ENCODE measurements at places on chromosomes 6 and 20.
A peak's percentile ranks its signal among the peaks of the same experiment; 100 is the strongest.

DNA sequence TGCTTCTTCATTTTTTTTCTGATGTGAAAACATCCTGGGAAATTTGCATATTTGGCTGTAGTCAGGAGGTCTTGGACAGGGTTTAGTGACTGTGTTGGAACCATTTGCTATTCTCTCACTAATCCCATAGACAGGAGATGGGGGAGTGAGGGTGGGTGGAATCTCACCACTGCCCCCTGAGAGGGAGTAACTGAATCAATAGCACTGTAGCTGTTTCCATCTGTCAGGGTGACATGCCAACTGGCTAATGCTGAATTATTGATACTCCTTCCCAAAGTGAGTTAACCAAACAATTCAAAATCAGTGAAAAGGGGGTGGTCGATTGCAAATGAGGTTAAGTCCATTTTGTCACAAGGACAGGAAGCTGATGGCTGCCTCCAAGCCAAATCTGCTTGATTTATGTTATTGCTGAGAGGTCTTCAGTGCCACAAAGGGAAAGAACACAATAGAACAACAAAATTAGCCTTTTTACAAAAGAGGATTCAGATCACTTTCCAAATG lies 55.1 kb upstream of the B3GAT2 start:
- no peak for DNase-seq

DNA sequence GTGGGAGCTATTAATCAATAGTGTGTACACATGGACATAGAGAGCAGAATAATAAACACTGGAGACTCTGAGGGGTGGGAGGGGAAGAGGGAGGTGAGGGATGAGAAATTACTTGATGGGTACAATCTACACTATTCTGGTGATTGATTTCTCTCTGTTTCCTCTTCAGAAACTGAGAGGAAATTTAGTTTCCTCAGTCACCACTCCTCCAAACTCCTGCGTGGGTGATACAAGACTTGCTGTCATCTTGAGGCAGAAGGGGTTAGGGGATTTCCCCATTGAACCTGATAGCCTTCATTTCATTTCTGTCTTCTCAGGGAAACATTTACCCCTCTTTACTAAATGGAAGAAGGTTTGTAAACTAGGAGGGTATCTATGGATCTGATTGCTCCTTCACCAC lies 84.3 kb upstream of the ESR1 start:
- no peak for DNase-seq

DNA sequence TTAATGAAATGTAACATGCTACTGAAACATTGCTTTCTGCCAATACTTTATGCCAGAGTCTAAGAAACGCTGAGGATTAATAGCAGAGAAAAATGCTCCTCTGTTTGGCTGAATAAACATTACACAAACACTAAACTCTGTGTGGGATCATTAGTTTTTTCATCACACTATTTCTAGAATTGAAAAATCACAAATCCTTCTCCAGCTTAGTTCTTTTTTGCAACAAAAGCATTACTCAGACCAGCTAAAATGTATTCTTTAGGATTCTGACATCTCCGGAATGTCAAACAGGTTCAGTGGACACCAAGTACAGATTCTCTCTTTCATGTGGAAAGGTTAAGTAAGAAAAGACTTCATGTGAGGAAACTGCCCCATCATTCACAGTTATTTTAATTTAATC lies 226.9 kb downstream of the SIM1 start:
- no peak for DNase-seq

- DNase-seq = no peak
Observed at GRCh38 chr6:163671791-163672190, 257.3 kb downstream of the QKI start.

- DNase-seq = no peak
Observed at GRCh38 chr6:148535976-148536375, 193.3 kb downstream of the SASH1 start.

GRCh38 chr6:144149894-144150709 lies at the start of gene STX11:
Gene STX11, plus strand, starts transcription at chr6:144150517. Its CDS starts 36,111 bp downstream, at chr6:144186628.
- DNase-seq = peak; percentile 44

GRCh38 chr6:139943391-139943790 lies 568.9 kb upstream of the CITED2 start:
- peak; percentile 57 for DNase-seq

DNA sequence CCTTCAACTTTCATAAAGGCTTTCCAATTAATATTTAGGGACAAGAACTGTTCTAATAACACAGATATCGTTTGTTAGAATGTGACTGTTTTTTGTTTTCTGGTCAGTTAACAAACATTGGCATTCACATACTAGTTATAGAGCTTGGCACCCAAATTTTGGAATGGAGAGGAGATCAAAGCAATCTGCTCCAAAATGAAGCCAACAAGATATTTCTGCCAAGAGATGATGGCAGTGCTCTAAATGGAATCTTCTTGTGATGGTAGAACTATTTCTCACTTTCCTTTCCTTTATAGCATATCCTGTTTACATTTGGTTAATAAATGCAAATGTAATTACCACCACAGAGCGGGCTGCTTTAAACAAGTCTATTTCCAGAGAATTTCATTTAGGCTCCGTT lies 208.3 kb upstream of the RIMS1 start:
- DNase-seq = no peak

- DNase-seq = no peak
Observed at GRCh38 chr20:49236301-49236700, 17.1 kb downstream of the DDX27 start.

- DNase-seq = no peak
Observed at GRCh38 chr6:119200512-119201175, 122.2 kb upstream of the FAM184A start.

GRCh38 chr6:69796073-69796641 lies 653 bp downstream of the LMBRD1 start:
- peak; percentile 49 for DNase-seq

DNA sequence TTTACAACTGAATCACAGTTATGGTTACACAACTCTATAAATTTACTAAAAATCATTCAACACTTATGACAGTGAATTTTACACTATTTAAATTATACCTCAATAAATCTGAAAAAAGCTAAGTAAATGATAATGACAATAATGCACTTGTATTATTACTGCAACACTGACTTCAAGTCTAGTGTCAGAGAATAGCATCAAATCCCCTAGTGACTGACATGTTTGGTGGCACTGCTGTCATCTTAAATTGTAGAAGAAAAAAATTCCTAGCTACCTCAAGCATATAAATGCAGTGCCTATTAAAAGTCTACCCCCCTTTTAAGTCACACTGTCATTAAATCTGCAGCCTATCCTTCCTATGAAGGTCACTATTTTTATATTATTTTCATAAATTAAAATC lies 189.4 kb upstream of the RUNX2 start:
- DNase-seq = no peak

DNA sequence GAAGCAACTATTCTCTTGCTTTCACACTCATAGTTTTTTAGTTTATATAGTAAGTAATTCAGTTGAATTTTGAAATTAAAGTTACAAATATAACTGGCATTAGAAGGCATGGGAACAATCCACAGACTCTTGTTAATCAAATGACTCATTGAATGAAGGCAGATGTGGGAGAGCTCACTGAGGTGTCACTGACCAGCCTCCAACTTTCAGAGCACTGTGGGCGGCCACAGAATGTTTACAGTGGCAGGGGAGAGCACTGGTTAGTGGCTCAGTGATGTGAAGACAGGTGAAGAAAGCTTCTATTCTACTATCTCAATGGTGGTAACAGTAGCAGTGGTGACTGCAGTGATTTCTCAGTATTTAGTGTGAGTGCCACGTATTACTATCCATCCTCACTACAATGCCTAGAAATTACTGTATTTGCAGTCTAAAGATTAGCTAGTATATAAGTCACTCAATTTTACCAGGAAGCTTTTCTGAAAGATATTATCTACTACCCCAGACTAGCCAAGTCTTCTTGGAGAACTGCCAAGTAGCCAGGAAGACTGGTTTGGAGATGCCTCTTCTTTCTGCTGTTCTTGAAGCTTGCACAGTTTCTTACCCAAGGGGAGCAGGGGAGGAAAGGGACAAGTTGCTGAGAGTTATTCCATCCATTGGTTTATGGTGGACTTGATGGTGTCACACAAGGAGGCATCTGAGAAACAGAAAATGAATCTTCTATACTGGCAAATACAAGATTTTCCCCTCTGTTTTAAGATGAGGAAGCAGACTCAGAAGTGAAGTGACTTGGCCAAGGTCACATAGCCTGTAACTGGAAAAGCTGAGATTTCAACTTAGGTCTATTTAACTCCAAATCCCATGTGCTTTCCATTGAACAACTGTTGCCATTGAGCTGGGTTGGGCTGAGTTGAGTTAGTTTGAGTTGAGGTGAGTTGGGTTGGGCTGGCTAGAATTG lies 231.2 kb downstream of the ANKRD60 start:
- no peak for DNase-seq

DNA sequence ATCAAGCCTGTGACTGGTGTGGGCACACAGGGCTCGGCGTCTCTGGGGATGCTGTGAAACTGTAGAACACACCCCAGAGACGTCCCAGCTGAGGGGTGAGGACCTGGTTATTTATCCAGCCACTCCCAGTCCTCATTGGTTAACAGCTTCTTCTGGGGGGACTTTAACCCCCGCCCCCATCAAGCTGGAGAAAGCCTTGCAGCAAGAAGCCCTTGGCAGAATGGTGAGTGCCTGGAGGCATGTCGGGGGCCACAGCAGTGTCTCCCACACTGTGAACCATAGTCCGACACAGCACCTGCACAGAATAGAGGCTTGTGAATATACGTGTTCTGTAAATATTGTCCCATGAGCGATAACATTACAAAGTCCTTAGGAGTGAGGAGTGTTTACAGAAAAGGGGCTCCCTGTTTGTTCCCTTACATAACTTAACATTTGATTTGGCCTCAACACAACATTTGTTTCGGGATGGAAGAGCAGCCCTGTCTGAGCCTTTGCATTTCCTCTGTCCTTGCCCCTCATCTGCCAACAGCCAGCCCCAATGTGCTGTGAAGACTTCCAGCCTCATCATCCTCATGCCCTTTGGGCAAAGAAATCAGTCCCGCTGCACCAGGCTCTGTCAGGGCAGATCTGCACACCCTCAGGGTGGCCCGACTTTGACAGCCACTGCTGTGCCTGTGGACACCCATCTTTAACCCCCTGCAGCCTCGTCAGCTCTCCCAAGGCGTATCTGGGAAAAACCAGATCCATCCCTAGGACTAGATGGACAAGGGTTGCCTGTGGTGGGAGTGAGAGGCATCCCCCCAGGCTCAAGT lies 2.2 kb upstream of the RRBP1 start:
- no peak for DNase-seq

- no peak for DNase-seq
Observed at GRCh38 chr6:107806691-107807090, 17.4 kb downstream of the SCML4 start.

GRCh38 chr20:13397300-13397724 lies 176.2 kb downstream of the ISM1 start:
- DNase-seq = no peak

DNA sequence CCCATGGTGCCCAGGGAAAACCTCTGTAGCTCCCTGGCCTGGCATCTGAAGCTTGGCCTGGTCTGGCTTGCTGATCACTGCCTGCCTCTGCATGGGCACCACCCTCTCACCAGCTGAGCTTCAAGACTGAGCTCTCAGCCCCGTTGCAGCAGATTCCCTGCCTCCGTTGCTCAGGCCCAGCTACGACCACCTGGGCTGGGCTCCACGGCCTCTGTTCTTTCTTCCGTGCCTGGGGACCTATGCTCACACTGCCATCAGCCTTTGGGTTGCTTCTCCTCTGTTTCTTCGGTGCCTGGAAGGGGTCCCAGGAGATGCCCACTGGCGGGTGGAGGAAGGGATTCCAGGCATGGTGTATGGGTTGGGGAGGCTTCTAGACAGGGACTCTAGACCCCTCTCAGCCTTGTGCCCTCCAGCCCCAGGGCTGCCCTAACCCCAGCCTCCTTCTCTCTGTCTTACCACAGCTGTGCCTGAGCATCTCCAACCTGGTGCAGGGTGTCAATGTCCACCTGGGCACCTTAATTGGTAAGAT lies 9.1 kb downstream of the BPIFB2 start:
- no peak for DNase-seq

DNA sequence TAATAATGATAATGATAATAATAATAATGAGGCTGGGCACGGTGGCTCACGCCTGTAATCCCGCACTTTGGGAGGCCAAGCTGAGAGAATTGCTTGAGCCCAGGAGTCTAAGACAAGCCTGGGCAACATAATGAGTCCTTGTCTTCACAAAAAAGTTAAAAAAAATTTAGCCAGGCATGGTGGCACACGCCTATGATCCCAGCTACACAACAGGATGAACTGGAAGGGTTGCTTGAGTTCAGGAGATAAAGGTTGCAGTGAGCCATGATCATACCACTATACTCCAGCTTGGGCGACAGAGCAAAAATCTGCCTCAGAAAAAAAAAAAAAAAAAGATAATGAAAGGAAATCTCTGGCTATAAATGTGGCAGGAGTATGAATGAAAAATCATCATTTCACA lies 213.4 kb downstream of the HIVEP2 start:
- no peak for DNase-seq

GRCh38 chr6:338815-339262 lies 46.6 kb downstream of the DUSP22 start:
- DNase-seq = no peak

- no peak for DNase-seq
Observed at GRCh38 chr6:143864234-143864633, at the start of gene ZC2HC1B. Gene ZC2HC1B, plus strand, starts transcription at chr6:143864474. Its CDS starts 66 bp downstream, at chr6:143864540.

DNA sequence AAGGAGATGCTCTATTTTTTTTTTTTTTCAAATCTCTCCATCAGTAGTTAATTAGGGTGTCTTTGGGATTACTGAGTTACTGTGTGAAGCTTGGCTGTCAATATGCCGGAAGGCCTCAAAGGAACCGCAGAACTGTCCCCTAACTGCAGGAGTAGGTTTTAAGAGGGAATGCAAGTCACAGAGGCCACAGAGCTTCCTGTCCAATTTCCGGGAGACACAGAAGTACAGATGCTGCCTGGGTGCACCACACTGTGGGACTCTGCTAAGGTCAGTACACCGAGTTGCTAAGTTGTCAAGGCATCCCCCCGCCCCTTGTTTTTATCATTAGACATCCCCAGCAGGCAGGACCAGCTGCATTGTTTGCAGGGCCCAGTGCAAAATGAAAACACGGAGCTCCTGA lies 120.2 kb upstream of the RAB32 start:
- DNase-seq = no peak

- no peak for DNase-seq
Observed at GRCh38 chr6:78483553-78484197, 383.7 kb upstream of the IRAK1BP1 start.

GRCh38 chr20:48158014-48158413 lies 372.7 kb upstream of the SULF2 start:
- no peak for DNase-seq

- no peak for DNase-seq
Observed at GRCh38 chr20:51570739-51571459, 28.4 kb upstream of the NFATC2 start.

DNA sequence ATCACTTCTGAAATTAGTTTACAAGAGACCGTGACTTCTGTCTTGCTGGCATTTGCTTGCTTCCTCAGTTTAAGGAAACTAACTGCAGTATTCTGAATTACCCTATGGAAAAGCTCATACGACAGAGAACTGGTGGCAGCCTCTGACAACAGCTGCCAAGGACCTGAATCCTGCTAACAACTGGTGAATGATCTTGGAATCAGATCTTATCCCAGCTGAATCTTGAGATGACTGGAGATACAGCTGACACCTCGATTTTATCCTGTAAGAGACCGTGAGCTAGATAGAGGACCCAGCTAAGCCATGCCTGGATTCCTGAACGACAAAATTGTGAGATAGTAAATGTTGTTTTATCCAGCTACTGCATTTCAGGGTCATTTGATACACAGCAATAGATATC lies 202.3 kb downstream of the OGFRL1 start:
- DNase-seq = no peak

Measured in renal cortex interstitium (tissue), 15 donors.